BJ (cell line): ENCODE measurements at places on chromosomes 6 and 20. TPM values are rescaled to one million over a fixed set of nuclear protein-coding genes. Genes with fewer than 3 reads are reported as not detected.

PREX1 gene
- polyA plus RNA-seq, result 0.75 and 1.3 TPM in 2 replicates

ACTL10 gene
- polyA plus RNA-seq, result 0.44 and 0.67 TPM in 2 replicates

TFAP2C gene
- 3.9 and 4.4 TPM in 2 replicates for polyA plus RNA-seq

TRIM10 gene
- polyA plus RNA-seq, result not detected in 2 replicates

TAGAP gene
- not detected in 2 replicates for polyA plus RNA-seq

SAYSD1 gene
- 9.7 and 11.9 TPM in 2 replicates for polyA plus RNA-seq

F13A1 gene
- not detected in 2 replicates for polyA plus RNA-seq

TRAPPC3L gene
- 0.04 and 0.17 TPM in 2 replicates for polyA plus RNA-seq

BACH2 gene
- polyA plus RNA-seq, result 0.01 and 0.10 TPM in 2 replicates

KHDRBS2 gene
- polyA plus RNA-seq, result not detected in 2 replicates

ADAM33 gene
- polyA plus RNA-seq, result 53.8 and 82.6 TPM in 2 replicates

PHACTR3 gene
- not detected in 2 replicates for polyA plus RNA-seq

SPATA25 gene
- 0.59 and 0.66 TPM in 2 replicates for polyA plus RNA-seq

COL9A3 gene
- polyA plus RNA-seq, result 0.21 and 0.34 TPM in 2 replicates

NRN1 gene
- polyA plus RNA-seq, result 1.0 and 1.1 TPM in 2 replicates

SNX21 gene
- polyA plus RNA-seq, result 13.6 and 17.8 TPM in 2 replicates
